Activated CD8-positive, alpha-beta T cell treated with anti-CD3 and anti-CD28 coated beads for 36 hours (primary cell): ENCODE measurements at places on chromosomes 2 and 18. TPM values are rescaled to one million over a fixed set of nuclear protein-coding genes. Genes with fewer than 3 reads are reported as not detected.

DNA sequence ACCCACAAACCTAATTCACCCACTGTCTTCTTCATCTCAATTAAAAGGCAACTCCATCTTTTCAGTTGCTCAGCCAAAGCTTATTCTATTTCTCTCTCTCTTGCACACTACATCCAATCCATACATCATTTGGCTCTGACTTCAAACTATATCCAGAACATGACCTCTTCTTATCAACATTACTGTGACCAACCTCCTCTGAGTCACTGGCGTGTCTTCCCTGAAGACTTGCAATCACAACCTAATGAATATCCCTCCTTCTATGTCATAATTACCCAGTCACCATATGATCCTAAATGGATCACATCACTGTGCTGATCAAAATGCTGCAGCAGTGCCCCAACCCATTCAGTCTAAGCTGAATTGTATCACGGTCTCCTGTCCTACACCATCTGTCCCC lies 22.6 kb upstream of the SULT1C3 start:
- no peak overlapping the region for H3K4me3 ChIP-seq
- no peaks in the 10 kb centered on the region for H3K36me3 ChIP-seq
- no peaks in the 10 kb centered on the region for H3K4me1 ChIP-seq
- peaks cover 6% of the 10 kb centered on the region for H3K27me3 ChIP-seq
- DNase-seq, result no peak

DNA sequence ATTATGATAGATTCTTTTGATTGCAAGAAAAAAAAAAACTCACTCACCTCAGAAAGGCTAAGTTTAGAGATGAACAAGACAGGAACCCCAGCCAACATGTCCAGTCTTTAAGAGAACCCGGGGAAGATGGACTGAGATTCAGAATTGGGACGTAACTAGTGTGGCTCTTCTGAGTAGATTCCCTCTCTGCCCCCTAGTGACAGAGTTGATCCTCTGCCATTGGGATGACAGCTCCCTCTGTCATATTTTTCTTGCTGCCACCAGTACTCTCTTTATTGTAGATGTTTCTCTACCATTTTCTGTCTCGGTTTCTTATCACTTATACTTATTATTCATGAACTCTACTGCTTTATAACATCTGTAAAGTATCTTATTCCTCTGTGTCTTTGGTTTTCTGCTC lies 77.7 kb downstream of the GULP1 start:
- H3K27ac ChIP-seq, result no peak overlapping the region
- H3K27me3 ChIP-seq, result peaks cover 2% of the 10 kb centered on the region
- H3K36me3 ChIP-seq, result no peaks in the 10 kb centered on the region
- peak; percentile 17 for DNase-seq

- H3K36me3 ChIP-seq, result peaks cover under 1% of the 10 kb centered on the region
- H3K4me1 ChIP-seq, result no peaks in the 10 kb centered on the region
- peaks cover 10% of the 10 kb centered on the region for H3K27me3 ChIP-seq
Observed at GRCh38 chr18:31049189-31049588, 6.6 kb upstream of the DSC3 start.

DNA sequence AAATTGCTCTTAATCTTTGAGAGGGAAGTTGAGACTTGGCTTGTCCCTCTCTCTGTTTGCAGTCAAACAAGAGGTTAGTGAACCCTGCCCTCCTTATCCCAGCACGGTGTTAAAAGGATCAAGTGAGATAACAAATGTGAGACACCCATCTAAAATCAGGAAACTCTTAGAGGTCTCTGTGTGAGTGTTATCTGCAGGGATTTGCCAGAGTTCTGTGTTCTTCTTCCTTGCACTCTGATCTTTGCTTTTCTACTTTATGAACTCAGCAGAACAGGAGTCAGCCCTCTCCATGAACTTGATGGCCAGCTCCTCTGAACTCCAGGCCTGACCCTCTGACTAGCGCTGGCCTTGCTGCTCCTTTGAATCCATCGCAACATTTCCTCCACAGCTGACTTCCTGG lies 123.8 kb downstream of the NCKAP5 start:
- no peak overlapping the region for H3K4me3 ChIP-seq
- no peaks in the 10 kb centered on the region for H3K4me1 ChIP-seq
- no peaks in the 10 kb centered on the region for H3K27me3 ChIP-seq
- no peaks in the 10 kb centered on the region for H3K36me3 ChIP-seq
- no peak for DNase-seq
- H3K27ac ChIP-seq, result no peak overlapping the region

DNA sequence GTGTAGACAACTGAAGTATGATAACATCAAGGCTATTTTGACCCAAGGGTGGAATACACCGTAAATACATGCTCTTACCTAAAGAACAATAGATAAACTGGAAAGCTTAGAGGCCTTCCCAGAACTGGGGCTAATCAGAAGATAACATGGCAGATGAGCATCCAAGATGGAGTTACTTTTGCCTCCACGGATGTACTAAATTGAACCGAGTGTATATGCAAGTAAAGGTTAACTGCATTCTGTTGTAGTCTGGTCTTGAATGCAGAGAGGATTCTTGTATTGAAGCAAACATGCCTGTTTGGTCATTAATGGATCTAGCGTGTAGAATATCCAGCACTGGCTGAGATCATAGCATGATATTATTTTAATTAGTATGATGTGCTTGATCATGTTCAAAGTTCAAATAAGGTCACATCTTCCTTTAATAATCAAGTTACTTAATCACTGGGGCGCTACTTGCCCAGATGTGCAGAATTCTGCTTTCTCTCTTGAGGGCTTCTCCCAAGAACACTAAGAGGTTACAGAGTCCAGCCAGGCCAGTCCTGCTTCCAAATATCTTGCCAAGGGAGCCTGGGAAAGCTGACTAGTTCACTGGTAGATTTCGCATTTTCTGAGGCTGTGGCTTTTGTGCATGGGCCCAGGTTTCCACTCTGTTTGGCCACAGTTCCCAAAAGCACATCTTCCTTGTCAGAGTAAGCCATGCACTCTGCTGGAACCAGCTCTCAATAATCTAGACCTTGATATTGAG lies 37.5 kb upstream of the ACSL3 start:
- H3K36me3 ChIP-seq, result no peaks in the 10 kb centered on the region
- H3K27ac ChIP-seq, result no peak overlapping the region
- no peak overlapping the region for H3K4me3 ChIP-seq
- H3K4me1 ChIP-seq, result peaks cover 2% of the 10 kb centered on the region
- no peak for DNase-seq

DNA sequence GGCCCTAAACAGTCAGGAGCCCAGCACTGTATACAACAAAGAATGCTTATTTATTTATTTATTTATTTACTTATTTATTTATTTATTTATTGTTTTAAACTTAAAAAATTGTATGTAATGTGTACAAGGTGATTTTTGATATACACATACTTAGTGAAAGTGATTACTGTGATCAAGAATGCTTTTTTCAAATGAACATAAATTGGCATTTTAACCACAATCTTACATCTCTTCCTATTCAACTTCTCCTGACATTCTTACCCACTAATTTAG lies 776.6 kb downstream of the TSN start:
- H3K27me3 ChIP-seq, result no peaks in the 10 kb centered on the region
- no peak overlapping the region for H3K4me3 ChIP-seq
- no peak overlapping the region for H3K27ac ChIP-seq
- no peaks in the 10 kb centered on the region for H3K36me3 ChIP-seq

Gene STAT4
- total RNA-seq, result 72.2 TPM

Gene MC2R
- not detected for total RNA-seq

Gene TSPYL6
- total RNA-seq, result not detected
